ENCODE measurements at places on chromosomes 2 and 18.

DNA sequence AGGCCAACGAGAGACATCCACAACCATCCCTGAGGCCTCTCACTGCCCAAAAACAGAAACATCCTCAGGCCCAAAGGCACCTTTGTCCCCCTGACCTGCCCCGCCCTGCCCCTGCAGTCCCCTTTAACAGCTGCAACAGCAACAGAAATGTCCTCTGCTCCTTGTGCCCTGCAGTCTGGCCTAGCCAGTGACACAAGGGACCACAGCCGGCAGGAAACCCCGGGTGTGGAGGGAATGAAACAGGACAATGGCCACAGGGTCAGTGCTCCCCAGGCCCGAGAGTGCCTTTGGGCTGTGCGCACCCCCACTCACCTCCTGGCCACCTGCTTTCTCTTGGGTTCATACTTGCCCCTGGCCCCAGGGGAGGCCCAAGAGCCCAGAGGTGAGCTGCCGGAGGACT lies 35.6 kb downstream of the SNED1 start:
- DNase-seq = no peak

DNA sequence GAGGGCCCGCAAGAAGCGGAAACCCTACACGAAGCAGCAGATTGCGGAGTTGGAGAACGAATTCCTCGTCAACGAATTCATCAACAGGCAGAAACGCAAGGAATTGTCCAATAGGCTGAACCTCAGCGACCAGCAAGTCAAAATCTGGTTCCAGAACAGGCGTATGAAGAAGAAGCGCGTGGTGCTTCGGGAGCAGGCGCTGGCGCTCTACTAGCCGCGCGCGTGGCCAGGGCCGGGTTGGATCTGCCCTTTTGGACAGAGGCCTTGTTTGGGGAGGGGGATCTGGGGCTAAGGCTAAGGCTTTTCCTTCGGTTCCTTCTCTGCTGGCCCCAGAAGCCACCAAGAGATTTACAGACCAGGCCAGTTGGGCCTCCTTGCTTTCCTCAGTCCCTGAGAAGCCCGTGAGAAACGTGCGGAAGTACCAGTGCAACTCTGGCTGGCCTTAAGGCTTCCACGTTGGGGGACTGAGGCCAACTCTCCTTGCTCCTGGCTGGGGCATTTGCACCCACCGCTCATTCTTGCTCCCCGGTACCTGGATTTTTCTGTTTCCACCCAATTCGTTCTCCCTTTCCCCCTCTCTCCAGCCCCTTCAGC lies 1.0 kb downstream of the HOXD12 start:
- DNase-seq = no peak

- no peak for DNase-seq
Observed at GRCh38 chr2:27408601-27409320, 630 bp downstream of the PPM1G start.

- no peak for DNase-seq
Observed at GRCh38 chr2:136110526-136110925, 7.4 kb downstream of the CXCR4 start.

DNA sequence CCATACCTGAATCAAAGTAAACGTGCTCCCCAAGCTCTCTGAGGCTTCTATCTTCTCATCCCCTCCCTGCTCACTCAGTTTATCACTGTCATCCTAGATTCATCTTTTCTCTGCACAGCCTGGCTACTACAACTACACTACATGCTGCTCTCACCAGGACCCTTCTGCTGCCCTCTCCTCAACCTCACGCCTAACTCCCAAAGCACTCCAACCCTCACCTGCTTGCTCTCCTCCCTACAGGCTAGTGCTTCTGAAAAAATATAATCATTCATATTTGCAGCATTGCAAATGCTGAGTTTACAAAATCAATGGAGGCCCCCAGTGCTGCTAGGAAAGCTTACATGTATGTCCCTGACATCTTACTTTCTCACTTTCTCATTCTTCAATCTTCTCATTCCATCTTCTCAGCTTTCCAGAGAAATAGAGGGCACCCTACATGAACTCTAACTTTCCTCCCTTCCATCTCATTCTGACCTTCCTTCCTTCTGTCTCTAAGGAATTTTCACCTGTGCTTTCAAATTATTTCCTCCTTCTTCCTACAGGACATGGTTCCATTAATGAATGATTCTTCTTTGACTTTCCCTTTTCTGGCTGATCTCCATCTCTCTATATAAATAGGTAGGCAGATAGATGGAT lies 36.3 kb downstream of the EVA1A start:
- DNase-seq = no peak

DNA sequence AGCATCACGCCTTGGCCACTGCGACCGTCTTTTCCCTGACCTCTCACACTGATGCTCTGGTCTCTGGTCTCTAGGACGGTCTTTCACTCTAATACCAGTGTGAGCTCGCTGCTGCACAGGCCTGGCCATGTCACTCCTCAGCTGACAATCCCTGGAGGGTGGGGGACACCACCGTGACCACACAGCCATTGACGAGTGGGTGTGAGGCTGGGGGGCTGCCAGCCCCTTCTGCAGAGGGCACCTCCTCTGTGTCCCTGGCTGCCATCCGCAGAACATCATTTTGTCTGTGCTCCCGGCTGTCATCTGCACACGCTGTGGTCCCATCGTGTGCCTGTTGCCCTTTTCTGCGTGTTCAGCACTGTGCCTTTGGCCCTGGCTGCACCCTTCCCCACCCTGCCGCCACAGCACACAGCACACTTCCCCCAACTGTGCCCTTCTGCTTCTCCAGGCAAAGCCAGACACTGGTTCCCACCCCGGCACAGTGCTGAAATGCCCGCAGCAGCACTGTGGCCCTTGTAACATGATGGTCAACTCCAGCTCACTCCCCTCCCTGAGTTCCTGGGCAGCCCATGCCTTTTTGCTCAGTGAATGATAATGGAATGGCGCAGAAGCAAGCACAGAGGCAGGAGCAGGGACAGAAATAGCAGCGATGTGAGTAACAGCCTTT lies 30.4 kb upstream of the INHBB start:
- no peak for DNase-seq

- DNase-seq = no peak
Observed at GRCh38 chr18:3593381-3593903, 143.5 kb downstream of the TGIF1 start.

GRCh38 chr2:42788-43187 lies 3.5 kb downstream of the FAM110C start:
- no peak for DNase-seq

DNA sequence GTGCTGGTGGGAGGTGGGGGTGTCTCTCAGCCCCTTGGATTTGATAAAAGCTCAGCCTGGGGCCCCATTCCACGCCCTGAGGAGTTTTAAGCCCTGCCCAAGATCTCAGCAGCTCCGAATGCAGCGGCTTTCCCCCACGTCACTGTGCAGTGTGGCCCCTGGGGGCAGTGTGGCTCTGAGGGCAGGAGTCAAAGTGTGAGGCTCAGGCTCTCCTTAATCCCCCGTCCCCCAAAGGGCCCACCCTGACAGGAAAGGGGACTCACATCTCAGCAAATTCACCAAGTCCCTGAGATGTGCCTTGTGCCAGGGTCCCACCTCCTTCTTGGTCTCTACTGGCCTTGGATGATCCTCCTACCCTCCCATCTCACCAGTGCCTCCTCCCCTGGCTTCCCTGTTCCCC lies 25.2 kb downstream of the NPPC start:
- no peak for DNase-seq

DNA sequence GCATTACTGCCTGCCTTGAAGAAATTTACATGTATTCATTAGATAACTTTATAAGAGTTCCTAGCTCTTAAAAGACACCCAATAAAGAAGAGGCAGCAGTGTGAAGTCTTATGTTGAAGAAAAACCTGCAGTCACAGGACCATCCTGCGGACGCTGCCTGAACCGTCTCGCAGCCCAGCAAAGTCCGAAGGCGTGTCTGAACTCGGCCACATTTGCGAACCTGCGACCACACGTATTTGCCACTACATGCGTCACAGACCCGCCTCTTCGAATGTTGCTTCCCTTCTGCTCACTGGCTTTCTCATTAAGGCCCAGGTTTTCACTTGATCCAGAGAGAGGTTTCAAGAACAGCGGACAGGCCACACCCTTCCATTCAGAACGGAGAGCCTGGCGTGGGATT lies 41.2 kb downstream of the CNGA3 start:
- DNase-seq = no peak

DNA sequence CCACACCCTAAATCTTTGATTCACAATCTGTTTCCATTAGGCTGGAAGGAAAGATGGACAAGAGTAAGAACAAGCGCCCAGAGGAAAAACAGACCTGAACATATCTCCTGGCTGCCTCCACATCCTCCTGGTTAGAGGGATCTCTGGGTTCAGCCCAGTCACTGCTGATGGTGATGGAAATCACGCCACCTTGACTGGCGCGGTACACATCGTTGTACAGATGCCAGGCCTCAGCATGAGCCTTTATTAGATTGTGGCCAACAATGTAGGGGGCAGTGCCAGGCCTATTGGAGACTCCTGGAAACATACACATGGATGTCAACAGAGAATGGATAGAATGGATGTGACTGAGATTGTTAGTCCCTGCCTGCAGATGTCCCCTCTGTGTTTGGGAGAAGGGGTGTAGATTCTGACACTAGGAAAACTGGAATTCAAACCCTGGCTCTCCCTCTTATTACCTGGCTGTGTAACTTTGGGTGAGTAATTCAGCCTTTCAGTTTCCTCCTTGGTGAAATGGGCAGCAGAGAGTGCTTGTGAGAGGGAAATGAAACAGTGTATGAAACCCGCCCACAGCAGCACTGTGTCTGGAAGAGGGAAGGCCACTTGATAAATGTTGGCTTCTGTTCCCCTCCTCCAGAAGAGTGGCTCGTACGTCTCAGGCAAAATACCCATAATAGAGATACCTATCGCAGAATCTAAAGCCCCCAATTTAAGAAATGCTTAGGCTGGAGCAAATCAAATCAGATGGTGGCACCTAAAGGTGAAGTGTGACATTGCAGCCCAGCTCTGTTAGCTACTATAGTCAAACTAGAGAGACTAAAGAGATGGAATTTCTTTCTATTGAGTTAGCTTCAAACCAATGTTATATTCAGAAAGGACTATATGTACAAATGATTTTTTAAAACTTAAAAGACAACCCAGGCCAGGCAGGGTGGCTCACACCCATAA lies 36.2 kb downstream of the LCT start:
- no peak for DNase-seq

- DNase-seq = no peak
Observed at GRCh38 chr2:1769703-1770422, 25.5 kb upstream of the PXDN start.

- DNase-seq = no peak
Observed at GRCh38 chr2:234898534-234899053, 53.2 kb upstream of the SH3BP4 start.

DNA sequence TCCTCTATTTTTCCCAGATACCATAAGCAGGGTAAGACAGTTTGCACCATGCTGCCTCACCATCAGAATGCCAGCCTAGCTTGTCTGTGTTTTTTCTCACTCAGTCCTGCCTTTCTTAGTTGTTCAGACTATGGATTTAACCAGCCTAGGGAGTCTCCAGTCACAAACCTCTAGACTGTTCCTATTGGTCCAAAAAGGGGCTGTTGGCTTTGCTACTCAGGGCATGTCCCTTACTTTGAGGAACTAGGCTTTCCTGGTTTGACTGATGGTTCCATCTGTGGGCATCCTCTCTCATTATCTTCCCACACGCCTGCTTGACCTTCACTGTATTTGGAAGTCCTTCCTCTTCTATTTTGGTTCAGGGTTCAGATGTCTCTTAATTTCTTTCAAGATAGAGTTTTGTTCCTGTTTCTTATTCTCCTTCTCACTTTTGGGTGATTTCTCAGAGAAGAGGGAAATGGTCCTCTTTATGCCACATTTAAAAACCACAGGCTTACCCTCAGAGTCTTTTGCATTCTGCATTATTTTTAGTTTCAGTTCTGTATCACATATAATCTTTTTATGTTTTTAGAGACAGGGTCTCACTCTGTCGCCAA lies 31.3 kb upstream of the TMEM131 start:
- no peak for DNase-seq

- DNase-seq = no peak
Observed at GRCh38 chr2:150255528-150255927, 231.9 kb downstream of the RND3 start.

GRCh38 chr2:106197878-106198277 lies 3.8 kb upstream of the UXS1 start:
- peak; percentile 40 for DNase-seq

DNA sequence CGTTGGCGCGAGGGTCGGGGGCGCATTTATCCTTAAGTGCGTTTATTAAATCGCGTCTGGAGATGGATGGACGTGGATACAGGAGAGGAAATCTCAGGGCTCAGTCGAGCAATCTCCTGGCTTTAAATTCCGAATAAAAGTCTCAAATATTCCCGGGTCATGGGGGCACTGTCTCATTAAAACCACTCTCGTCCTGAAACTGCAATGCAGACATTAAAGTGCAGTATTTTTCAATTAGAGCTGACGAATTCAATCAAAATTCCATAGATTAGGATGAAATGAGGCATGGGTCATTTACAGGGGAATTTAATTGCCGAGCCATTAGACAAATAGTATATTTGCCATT lies 10.7 kb upstream of the GBX2 start:
- no peak for DNase-seq

Measured in right lung (tissue), 10 donors.